ENCODE measurements at places on chromosomes 6 and 20. TPM values are rescaled to one million over a fixed set of nuclear protein-coding genes. Genes with fewer than 3 reads are reported as not detected.

The KCNK16 gene
- total RNA-seq: 2.9 TPM

The TRIM26 gene
- total RNA-seq: 31.9 TPM

The SLC17A2 gene
- not detected for total RNA-seq

The B3GAT2 gene
- not detected for total RNA-seq

The PHACTR1 gene
- total RNA-seq: 12.9 TPM

The HSPA1L gene
- 1.0 TPM for total RNA-seq

The GPR6 gene
- total RNA-seq: not detected

Data from body of pancreas (tissue), 4 donors.